Thoracic aorta (tissue), 2 donors: ENCODE measurements at places on chromosomes 11 and 22. TPM values are rescaled to one million over a fixed set of nuclear protein-coding genes. Genes with fewer than 3 reads are reported as not detected.

PAX6 gene
- total RNA-seq: 0.68 TPM

MUC5B gene
- not detected for total RNA-seq

KIAA1671 gene
- total RNA-seq: 57.8 TPM

- DNase-seq: no peak
These were observed 1.2 kb downstream of the MSANTD2 start for GRCh38 chr11:124798991-124799347.

DNA sequence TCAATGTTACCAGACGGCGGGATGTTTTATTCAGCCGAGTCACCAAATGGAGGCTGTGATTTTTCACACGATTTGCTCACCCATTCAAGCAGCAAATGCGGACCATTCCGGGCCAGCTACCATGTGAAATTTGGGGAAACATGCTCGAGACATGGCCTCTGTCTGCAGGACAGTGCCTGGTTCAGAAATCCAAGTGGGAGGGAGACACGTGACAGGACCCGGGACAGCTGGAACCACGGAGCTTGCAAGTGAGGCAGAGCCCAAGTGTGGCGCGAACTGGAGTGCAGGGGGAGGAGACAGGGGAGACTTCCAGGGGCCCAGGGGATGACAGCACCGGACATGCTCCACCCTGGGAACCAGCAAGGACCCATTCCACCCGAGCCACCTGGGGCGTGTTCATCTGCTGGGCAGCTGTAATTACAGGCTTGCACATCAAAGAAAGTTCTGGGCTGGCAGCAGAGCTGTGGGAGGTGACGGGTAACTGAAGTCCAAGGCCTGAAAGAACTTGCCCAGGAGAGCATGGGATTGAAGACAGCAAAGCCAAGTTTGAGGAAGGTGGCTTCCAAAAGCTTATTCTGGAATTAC lies 16.5 kb downstream of the CERK start:
- no peak for DNase-seq

- no peak for DNase-seq
These were observed 50.3 kb downstream of the TRIOBP start for GRCh38 chr22:37747080-37747714.

- DNase-seq: no peak
These were observed 19.3 kb downstream of the TSSC4 start for GRCh38 chr11:2419638-2420501.

GRCh38 chr11:36060926-36061325 lies 117.1 kb downstream of the LDLRAD3 start:
- DNase-seq: no peak

DNA sequence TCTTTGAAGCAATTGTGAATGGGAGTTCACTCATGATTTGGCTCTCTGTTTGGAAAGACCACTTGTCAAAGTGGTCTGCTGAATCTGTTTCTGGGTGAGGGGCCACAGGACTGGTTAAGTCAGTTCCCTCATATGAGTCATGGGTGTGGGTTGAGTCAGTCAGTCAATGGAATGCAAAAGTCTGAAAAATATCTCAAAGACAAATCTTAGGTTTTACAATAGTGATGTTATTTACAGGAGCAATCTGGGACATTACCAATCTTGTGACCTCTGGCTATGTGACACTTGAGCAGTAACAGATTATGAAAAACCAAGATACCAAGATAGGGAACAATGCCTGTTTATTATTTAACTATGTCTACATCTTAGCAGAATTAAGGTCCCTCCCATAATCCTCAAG lies 311.6 kb downstream of the AASDHPPT start:
- no peak for DNase-seq

DNA sequence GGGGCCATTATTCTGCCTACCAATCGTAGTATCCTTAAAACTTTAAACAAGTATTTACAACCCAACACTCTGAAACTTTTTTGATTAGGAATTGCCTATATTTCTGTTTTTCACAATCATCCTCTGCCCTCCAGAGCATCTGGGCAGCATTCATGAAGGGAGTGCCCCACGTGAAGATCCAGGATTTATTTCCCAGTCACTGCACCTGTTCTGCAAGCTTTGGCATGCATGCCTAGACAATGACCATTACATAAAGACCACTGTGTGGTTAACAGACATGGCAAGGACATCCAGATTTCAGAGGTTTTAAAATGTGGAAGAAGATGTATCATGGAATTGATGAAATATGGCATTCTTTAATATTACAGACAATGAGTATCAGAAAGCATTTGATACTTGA lies 1083.8 kb downstream of the TBC1D22A start:
- DNase-seq: no peak
